ENCODE measurements at places on chromosomes 11 and 22. TPM values are rescaled to one million over a fixed set of nuclear protein-coding genes. Genes with fewer than 3 reads are reported as not detected.

TSPAN32 gene
- not detected for total RNA-seq

GAS2L1 gene
- 31.8 TPM for total RNA-seq

TOB2 gene
- total RNA-seq, result 22.3 TPM

DMC1 gene
- total RNA-seq, result 4.0 TPM

MUC2 gene
- not detected for total RNA-seq

ALDH3B1 gene
- not detected for total RNA-seq

RIMBP3B gene
- not detected for total RNA-seq

FAM227A gene
- total RNA-seq, result 1.5 TPM

SDF2L1 gene
- total RNA-seq, result 65.4 TPM

PKP3 gene
- total RNA-seq, result 170 TPM

GRAP2 gene
- not detected for total RNA-seq

CDC42EP2 gene
- total RNA-seq, result 20.3 TPM

MS4A15 gene
- not detected for total RNA-seq

OR4D5 gene
- total RNA-seq, result not detected

MPPED2 gene
- not detected for total RNA-seq

SHISAL1 gene
- total RNA-seq, result 0.03 TPM

PPME1 gene
- 31.3 TPM for total RNA-seq

SYCE3 gene
- total RNA-seq, result not detected

PVALB gene
- total RNA-seq, result not detected

MS4A1 gene
- not detected for total RNA-seq

CENPM gene
- total RNA-seq, result 33.2 TPM

IGLL1 gene
- not detected for total RNA-seq

OR5B21 gene
- not detected for total RNA-seq

GLYATL2 gene
- total RNA-seq, result not detected

APOA4 gene
- not detected for total RNA-seq

LARGE2 gene
- total RNA-seq, result 48.1 TPM

SNX32 gene
- 0.11 TPM for total RNA-seq

MS4A7 gene
- total RNA-seq, result not detected

KRTAP5-9 gene
- not detected for total RNA-seq

TRIM49 gene
- not detected for total RNA-seq

OR56A1 gene
- total RNA-seq, result not detected

MMP7 gene
- 0.11 TPM for total RNA-seq

APOL3 gene
- total RNA-seq, result 0.85 TPM

SCGB2A2 gene
- total RNA-seq, result not detected

ZP1 gene
- total RNA-seq, result not detected

Measured in foreskin keratinocyte (primary cell).